CD4-positive, alpha-beta T cell (primary cell): ENCODE measurements at places on chromosomes 5 and 9.

- DNase-seq: no peak
- H3K27ac ChIP-seq: no peak overlapping the region
- peaks cover 9% of the 10 kb centered on the region for H3K4me1 ChIP-seq
- no peak overlapping the region for H3K4me3 ChIP-seq
- no peaks in the 10 kb centered on the region for H3K36me3 ChIP-seq
These were observed 4.7 kb upstream of the PTGS1 start for GRCh38 chr9:122366074-122366660.

- H3K36me3 ChIP-seq: no peaks in the 10 kb centered on the region
- no peak overlapping the region for H3K4me3 ChIP-seq
- H3K4me1 ChIP-seq: no peaks in the 10 kb centered on the region
- no peak for DNase-seq
- H3K27ac ChIP-seq: no peak overlapping the region
These were observed 201.3 kb upstream of the PUM3 start for GRCh38 chr9:3045153-3045552.

- DNase-seq: no peak
- no peaks in the 10 kb centered on the region for H3K4me1 ChIP-seq
- no peaks in the 10 kb centered on the region for H3K36me3 ChIP-seq
- no peak overlapping the region for H3K4me3 ChIP-seq
- H3K27ac ChIP-seq: no peak overlapping the region
- no peaks in the 10 kb centered on the region for H3K27me3 ChIP-seq
These were observed 181.0 kb upstream of the CD180 start for GRCh38 chr5:67377631-67378030.

GRCh38 chr5:116229131-116229689 is 144.4 kb downstream of the COMMD10 start:
- DNase-seq: no peak
- H3K27ac ChIP-seq: no peak overlapping the region
- no peaks in the 10 kb centered on the region for H3K27me3 ChIP-seq

DNA sequence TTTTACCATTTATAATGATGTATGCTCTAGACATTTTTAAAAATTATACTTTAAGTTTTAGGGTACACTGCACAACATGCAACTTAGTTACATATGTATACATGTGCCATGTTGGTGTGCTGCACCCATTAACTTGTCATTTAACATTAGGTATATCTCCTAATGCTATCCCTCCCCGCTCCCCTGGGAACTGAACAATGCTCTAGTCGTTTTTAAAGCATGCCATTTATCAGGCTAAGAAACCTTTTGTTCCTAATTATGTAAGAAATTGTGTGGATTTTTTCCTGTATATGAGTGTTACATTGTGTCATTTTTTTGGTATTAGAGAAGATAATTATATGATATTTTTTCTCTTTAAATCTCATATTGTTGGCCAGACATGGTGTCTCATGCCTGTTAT is 72.8 kb upstream of the SGCD start:
- H3K4me1 ChIP-seq: no peaks in the 10 kb centered on the region
- no peak overlapping the region for H3K4me3 ChIP-seq

GRCh38 chr9:123528501-123528900 is 172.5 kb downstream of the CRB2 start:
- no peak for DNase-seq
- no peak overlapping the region for H3K4me3 ChIP-seq
- H3K27me3 ChIP-seq: no peaks in the 10 kb centered on the region
- H3K4me1 ChIP-seq: no peaks in the 10 kb centered on the region
- H3K27ac ChIP-seq: no peak overlapping the region

GRCh38 chr9:134178394-134178767 is 14.0 kb upstream of the RNU6ATAC start:
- H3K4me1 ChIP-seq: peaks cover 20% of the 10 kb centered on the region
- no peak for DNase-seq
- H3K27me3 ChIP-seq: peaks cover 5% of the 10 kb centered on the region
- no peak overlapping the region for H3K27ac ChIP-seq
- no peak overlapping the region for H3K4me3 ChIP-seq

DNA sequence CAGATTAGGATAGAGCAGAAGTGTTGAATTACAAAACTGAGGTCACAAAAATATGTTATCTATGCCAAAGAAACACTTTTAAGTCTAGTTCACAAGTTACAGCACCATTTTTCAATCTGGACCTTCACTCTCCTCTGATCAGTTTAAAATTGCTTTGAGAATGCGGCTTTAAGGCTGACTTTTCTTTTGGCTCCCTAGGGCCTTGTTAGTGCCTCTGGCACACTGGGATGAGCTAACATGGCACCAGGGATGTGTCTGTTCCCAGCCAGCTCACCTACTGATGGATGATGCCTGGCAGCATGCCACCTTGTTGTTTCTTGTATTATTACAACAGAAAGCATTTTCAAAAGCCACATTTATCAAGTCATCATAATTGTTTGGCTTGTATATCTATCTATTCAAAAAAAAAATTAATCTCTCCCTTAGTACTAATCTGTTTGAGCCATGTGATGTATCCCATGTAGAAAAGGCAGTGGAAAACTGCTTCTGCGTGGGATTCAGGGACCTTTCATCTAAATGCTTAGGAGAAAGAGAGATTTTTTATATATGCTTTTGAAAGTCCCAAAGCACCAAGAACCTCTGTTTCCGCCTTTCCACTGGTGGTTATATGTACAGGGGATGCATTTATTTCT is 46.6 kb downstream of the ADAMTSL1 start:
- H3K4me3 ChIP-seq: no peak overlapping the region
- H3K27ac ChIP-seq: no peak overlapping the region
- H3K36me3 ChIP-seq: no peaks in the 10 kb centered on the region

DNA sequence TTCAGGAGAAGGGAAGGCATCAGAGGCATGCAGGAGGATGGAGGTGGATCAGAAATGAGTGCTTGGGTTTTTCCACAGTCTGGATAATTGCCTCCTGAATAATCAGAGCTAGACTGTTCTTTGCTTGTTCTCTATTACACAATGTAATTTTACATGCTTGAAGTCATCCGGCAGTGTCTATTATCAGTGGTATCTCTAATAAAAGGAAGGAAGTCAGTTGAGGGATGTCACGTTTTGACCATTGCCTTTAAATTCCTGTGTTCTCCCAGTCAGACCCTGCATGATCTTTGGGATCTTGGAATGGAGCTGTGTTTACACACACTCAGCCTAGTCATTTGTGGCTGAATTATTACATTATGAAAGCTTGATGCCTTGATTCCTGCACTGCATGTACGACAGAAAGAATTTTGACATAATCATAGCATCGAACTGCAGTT is 91.0 kb downstream of the PDE8B start:
- no peaks in the 10 kb centered on the region for H3K36me3 ChIP-seq
- H3K27ac ChIP-seq: no peak overlapping the region
- H3K4me3 ChIP-seq: no peak overlapping the region
- no peak for DNase-seq
- no peaks in the 10 kb centered on the region for H3K27me3 ChIP-seq

GRCh38 chr9:132725306-132725705 is 55.0 kb downstream of the GTF3C4 start:
- H3K27ac ChIP-seq: no peak overlapping the region
- no peaks in the 10 kb centered on the region for H3K27me3 ChIP-seq
- no peak for DNase-seq
- H3K4me1 ChIP-seq: no peaks in the 10 kb centered on the region

GRCh38 chr5:73781107-73781768 is 155.2 kb downstream of the ARHGEF28 start:
- no peak overlapping the region for H3K27ac ChIP-seq
- H3K4me3 ChIP-seq: no peak overlapping the region
- no peaks in the 10 kb centered on the region for H3K4me1 ChIP-seq
- no peaks in the 10 kb centered on the region for H3K27me3 ChIP-seq
- DNase-seq: no peak
- no peaks in the 10 kb centered on the region for H3K36me3 ChIP-seq

DNA sequence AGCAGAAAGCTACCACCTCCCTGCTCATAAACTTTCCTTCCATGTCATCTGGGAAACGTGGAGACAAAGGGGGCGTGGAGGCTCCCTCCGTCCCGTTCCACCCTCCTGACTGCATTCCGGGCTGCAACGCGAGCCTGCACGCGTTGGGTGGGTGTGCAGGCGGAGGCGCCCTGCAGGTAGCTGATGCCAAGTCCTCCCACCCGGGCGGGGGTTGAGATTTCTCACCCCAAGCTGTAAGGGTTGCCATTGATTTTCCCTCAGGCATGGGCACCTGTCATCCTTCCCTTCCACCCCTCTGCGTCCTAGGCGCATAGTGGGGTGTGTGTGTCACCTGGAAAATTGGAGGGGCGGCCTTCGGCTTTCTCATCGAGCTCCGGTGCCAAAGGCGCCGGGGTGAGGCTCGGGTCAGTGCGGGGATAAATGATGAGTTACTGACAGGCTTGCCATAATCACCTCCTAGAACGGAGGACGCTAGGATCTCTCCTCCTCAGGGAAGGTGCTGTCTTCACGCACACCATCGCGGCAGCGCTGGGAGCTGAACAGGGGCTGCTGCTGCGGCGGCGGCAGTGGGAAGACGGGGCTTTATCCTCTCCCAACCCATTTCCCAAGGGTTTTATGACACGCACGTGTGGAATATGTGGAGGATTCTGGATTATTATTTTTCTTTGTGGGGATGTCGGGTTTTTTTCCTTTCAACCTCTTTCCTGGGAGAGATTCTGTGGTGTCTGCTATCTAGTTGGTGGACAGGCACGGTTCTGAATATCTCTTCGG is 973 bp downstream of the PLPPR1 start:
- H3K36me3 ChIP-seq: no peaks in the 10 kb centered on the region
- H3K27me3 ChIP-seq: peaks cover 19% of the 10 kb centered on the region
- H3K4me1 ChIP-seq: no peaks in the 10 kb centered on the region
- no peak for DNase-seq
- H3K4me3 ChIP-seq: no peak overlapping the region
- no peak overlapping the region for H3K27ac ChIP-seq

- no peak overlapping the region for H3K27ac ChIP-seq
- no peaks in the 10 kb centered on the region for H3K4me1 ChIP-seq
- no peak overlapping the region for H3K4me3 ChIP-seq
- H3K27me3 ChIP-seq: no peaks in the 10 kb centered on the region
These were observed 56.6 kb downstream of the LSM11 start for GRCh38 chr5:157800137-157800536.

GRCh38 chr9:69397384-69398214 is 72.6 kb downstream of the ENTREP1 start:
- no peaks in the 10 kb centered on the region for H3K36me3 ChIP-seq
- no peak for DNase-seq
- H3K4me1 ChIP-seq: no peaks in the 10 kb centered on the region

GRCh38 chr9:89880161-89880560 is 275.3 kb downstream of the GADD45G start:
- DNase-seq: no peak
- H3K4me1 ChIP-seq: no peaks in the 10 kb centered on the region
- H3K27me3 ChIP-seq: no peaks in the 10 kb centered on the region

DNA sequence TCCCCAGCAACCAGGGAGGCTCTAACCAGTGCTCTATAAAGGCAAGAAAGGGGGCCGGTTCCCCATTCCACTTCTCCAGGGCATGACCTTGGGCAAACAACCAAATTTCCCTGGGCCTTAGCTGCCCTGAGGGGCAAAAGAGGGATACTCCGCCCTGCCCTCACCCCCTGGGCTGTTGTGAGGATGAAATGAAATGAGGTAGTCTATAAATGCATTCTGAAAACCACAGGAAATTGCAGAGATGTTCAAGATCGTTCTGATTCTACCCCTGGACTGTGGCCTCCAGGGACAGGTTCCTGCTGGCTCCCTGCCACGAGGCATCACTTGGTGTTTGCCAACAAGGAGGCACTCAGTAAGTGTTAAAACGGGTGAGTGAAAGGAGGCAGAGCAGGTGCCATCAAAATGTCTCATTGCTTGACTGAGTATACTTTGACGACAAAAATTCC is 5.7 kb downstream of the RAPGEF1 start:
- H3K4me1 ChIP-seq: peaks cover 100% of the 10 kb centered on the region
- H3K27me3 ChIP-seq: no peaks in the 10 kb centered on the region
- H3K4me3 ChIP-seq: peak overlapping the region; percentile 46
- H3K27ac ChIP-seq: peak overlapping the region; percentile 72
- DNase-seq: peak; percentile 83
- no peaks in the 10 kb centered on the region for H3K36me3 ChIP-seq
